ENCODE measurements at places on chromosomes 1 and 21.

GRCh38 chr1:28291711-28292110 lies 32.4 kb downstream of the SESN2 start:
- DNase-seq, result no peak

DNA sequence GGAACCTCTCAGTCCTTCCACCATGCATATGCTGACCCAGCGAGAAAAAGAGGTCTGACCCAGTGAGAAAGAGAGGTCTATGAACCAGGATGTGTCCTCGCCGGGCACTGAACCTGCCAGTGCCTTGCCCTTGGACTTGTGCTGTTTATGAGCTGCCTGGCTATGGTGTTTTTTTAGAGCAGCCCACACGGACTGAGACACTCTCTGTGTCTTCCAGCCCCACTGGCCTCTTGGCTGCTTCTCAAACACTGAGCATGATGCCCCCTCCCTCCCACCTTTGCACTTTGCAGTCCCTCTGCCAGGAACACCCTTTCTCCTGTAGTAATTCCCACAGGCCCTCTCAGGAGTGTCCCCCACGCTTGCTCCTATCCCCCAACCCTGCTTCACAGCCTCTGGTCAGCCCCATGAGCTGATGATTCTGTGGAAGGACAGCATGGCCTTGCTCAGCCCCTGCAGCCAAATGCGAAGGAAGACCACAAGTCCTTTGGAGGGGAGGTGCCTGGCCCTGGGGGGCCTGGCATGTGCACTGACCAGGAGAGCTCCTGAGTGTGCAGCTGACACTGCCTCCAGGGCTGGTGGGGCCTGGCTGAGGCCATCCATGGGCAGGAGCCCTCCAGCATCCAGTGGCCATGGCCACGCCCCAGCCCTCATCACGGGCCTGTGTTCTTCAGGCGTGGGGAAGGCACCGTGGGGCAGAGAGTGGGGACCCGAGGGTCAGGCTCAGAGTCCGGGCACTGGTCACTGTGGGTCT lies 23.8 kb downstream of the WNT3A start:
- no peak for DNase-seq

GRCh38 chr1:6235296-6235677 lies 477 bp downstream of the ICMT start:
- no peak for DNase-seq

- no peak for DNase-seq
Measured at GRCh38 chr1:54054438-54054749, 986 bp downstream of the TCEANC2 start.

DNA sequence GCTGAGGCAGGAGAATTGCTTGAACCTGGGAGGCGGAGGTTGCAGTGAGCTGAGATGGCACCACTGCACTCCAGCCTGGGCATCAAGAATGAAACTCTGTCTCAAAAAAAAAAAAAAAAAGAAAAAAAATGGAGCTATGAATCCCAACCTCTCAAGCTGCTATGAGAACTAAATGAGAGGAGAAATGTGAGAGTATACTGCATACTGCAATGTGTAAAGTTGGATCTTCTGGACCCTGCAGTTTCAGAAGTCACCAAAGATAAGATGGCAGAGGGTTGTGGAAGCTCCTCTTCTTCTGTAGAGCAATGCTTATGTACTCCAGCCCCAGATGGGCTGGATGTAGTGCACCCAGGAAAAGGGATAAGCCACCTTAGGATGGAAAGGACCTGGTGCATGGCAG lies 55.6 kb downstream of the PLXNA2 start:
- DNase-seq, result no peak

Data from IMR-90 (cell line).